NCI-H1105 (cell line): ENCODE measurements at places on chromosomes 5 and 9.

DNA sequence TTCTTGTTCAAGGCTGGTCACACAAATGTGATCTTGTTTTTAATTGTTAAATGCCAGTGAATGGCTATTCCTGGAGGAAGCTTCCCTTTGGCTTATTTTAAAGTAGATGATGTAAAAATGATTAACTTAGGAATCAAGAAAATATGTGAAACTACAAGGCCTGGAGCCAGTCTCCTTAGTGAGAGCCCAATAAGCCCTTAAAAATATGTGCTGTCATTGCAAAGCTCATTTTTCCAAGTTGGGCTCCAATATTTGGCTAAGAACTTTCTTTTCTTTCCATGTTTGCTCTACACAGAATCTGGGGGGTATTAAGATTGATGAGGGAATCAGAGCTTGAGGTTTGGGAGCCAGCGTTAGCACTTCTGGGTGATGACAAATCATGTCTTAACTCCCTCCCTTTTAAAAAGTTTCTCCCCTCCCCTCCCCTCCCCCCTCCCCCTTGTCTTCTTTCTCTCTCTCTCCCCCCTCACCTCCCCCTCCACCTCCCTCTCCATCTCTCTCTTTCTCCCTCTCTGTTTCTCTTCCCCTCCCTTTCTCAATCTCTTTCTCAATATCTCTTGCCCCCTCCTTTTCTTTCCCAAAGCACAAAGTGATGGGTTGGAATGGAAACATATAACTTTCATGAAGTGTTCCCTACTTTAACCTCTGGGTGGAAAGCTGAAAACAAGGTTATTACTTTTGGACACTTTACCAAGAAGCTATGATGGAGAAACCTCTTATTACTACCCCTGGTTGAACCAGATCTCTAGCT is 86.0 kb downstream of the FBXL7 start:
- DNase-seq, result no peak

GRCh38 chr9:14179449-14179848 is 134.5 kb downstream of the NFIB start:
- DNase-seq, result peak; percentile 66

GRCh38 chr9:10000669-10001068 is 612.1 kb downstream of the PTPRD start:
- DNase-seq, result no peak

DNA sequence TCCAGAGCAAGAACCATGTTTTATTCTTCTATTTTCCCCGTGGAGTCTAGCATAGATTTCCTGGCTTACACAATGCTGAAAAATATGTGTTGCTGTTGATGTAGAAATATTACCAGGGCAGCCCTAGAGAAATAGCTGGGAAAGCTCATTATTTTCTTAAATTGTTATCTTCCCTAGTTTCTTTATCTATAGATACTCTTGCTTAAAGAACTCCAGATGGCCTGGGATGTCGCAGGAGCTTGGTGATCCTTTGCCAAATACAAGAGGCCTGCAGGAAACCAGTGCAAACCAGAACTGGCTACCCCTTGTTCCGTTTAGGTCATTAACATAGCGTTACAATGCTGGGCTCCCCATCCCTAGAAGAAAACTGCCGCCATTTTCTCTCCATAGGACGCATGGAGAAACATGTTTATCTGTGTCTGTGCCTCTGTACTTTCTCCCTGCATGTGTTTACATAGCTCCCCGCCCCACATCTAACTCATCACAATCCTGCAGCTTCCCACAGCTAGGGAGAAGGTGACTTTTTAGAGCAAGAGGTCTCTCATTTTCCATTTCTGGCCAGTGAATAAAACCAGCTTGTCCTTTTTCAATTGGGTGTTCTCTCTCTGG is 6.4 kb downstream of the PRLR start:
- DNase-seq, result no peak

- DNase-seq, result no peak
Measured at GRCh38 chr5:22911019-22911418, 57.9 kb upstream of the CDH12 start.

- DNase-seq, result no peak
Measured at GRCh38 chr5:41817625-41818301, 52.5 kb downstream of the OXCT1 start.

DNA sequence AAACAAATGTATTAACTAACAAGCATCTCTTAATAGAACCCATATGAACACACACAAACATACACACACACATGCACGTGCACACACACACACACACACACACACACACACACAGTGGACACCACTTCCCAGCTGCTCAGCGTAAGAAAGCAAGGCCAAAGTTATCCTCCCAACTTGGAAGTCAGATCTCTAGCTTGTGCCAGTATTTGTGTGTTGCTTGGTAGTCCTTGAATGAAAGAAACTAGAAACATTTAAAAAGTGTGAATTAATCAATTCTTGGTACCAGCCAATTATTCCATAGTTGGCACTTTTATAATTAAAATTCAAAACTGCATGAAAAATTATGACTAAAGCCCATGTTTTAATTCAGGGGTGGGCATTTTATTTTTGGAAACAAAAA is 178.1 kb downstream of the TMEM161B start:
- no peak for DNase-seq

DNA sequence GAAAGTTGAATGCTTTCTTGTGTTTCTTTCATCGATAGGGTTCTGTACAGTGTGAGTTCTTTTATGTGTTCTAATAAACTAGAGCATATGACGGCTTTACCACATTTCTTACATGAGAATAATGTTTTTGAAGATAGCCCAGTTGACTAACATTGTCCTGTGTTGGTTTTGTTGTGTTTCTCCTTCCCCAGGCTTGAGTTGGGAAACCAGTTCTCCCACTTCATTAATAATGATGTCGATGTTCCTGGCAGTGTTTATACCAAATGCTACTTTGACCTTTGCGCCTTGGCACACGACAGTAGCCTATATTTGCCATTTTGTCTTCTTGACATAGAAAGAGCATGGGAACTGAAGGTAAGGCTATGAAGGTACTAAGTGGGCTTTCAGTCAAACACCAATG is 14.4 kb upstream of the ZNF782 start:
- no peak for DNase-seq

GRCh38 chr5:64229163-64229774 is 63.6 kb downstream of the RNF180 start:
- peak; percentile 19 for DNase-seq

DNA sequence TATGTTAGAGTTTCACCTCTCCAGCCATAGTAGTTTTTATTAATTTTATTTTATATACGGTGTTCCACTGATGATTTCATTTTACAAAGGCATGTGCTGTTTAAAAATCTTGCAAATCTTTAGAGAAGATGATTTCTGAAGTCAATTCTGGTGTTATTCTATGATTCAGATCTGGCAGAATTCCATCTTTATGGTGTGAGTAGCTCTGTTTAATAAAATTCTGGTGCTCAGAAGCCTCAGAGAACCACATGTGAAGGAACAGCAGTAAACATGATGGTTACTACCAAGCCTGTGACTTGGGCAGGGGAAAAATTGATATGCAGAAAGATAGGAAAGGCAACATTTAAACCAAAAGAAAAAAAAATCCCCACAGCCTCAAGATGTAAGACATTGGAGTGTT is 299.7 kb downstream of the NPR3 start:
- DNase-seq, result no peak

DNA sequence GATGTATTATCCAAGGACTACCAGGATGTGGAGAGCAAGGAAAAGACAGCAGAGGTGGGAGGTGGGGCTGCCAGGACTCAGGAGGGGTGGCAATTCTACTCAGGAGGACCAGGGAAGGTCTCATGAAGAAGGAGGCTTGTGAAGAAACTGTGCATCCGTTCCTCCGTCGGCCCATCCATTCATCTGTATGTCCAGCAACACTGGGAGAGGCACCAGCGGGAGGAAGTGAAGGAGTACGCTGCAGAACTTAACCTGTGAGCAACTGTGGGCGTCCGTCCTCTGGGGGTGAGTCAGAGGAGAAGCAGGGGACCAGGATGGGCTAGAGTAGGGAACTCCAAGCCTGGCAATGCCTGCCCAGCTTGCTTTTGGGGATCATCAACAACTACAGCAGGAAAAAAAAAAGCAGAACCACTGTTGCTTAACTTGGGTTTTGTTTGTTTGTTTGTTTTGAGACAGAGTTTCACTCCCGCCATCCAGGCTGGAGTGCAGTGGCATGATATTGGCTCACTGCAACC is 47.3 kb upstream of the NEURL1B start:
- DNase-seq, result no peak

- DNase-seq, result peak; percentile 9
Measured at GRCh38 chr5:112210430-112211005, 208.6 kb downstream of the EPB41L4A start.

GRCh38 chr9:129131300-129132145 is 20.3 kb downstream of the PTPA start:
- DNase-seq, result peak; percentile 55

GRCh38 chr5:6432206-6432605 is 16.5 kb upstream of the UBE2QL1 start:
- no peak for DNase-seq

DNA sequence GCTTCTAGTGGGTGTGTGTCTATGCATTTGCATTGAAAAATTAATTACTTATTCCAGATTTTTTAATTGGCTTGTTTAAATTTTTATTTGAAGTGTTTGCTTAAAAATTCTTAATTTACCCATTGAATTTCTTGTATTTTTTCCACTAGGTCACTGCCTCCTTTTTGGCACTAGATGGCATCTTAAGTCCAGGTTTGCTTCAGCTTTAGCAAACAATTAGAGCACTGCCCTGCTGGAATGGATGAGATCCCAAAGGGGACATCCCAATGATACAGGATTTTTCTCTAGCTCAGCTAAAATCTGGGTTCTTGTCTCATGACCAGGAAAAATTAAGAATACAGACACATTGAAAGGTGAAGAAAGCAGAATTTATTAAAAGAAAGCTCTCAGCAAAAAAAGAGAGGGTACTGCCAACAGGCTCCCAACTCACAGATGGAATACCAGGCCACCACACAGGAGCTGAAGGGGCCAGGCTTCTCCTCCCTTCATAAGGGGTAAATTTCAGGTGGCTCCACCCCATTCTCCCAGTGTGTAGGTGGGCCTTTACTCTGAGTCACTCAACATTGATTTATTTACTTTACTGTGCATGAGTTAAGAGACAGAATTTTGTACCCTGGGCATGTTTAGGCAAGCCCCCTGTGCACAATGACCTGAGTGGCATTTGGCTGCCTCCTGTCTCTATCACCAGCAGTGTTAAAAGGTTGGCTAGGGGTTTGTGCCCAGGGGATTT is 532.4 kb downstream of the ANXA1 start:
- peak; percentile 36 for DNase-seq

GRCh38 chr5:122815218-122815767 is 30.1 kb upstream of the SNX24 start:
- DNase-seq, result no peak

GRCh38 chr5:18091142-18091541 is 456.9 kb downstream of the TAF11L14 start:
- DNase-seq, result no peak

DNA sequence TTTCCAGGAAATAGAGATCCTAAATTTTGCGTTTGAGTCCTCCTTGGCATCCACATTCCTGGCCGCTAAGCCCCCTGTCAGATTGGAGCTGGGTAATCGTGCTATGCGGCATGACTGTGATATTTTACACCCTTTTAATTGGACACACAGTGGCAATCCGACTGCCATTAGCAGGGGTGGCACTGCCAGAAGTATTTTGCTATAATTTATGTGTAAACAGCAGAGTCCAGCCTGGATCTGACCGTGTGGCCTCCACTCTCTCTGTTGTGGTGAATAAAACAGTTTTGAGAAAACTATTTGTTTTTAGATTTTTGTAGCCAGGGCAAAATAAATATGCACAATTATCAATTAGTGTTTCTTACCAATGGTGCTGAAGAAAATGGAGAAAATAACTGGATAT is 281.0 kb upstream of the IRX2 start:
- DNase-seq, result no peak

DNA sequence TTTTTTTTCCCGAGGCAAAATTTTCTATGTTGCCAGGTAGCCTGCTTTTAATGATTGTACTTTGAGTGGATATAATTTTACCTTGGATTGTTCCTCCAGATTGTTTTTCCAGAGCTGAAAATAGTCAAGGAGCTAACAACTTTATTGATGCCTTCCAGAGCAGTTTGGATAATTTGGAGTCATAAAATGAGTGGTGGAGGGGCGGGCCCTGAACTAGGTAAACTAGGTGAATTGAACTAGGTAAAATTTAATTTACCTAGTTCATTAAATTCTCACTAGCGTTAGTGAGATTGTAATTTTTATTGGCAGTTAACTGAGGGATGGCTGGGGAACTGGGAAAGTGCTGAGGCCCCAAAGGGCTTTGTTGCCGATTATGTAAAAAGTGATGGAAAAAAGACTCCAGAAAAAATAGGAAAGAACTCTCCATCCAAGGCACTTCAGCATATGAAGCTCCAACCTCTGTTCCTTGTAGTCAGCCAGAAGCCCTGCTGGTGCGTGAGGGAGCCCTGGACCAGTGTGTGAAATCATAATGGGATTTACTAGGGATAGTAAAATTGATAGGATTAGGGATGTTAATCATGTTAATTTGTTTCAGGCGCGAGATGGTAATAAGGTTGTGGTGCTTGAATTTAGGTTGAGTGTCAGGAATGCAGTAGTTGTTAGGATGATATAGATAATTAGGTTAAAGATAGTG is 1.7 kb downstream of the DNAJC25 start:
- DNase-seq, result no peak

DNA sequence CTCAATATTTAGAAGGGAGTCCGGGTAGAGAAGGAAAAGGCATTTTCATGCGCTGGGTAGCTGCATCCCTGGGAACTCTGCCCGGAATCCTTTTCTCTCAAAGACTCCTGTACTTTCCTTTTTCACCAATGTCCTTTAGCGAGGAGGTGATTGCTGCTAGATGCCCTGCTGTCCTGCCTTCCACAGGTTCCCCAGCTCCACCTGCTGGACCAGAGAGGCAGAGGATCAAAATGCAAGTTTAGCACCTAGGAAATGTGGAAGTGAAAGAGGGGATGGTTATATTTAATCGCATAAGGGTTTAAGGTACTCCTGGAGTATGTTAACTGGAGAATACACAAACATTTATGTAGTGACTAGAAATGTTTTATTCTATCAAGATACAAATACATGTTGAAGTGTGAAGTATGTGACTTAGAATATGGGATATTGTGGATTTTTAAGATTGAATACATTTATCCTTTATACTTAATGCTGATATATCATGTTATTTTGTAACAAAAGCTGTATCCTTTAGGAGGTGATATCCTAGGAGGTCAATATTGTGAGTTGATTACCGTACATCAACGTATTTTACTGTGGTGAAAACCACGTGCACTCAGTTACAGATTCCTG is 145.7 kb downstream of the ARHGAP26 start:
- no peak for DNase-seq

- DNase-seq, result no peak
Measured at GRCh38 chr5:6831678-6832671, 118.7 kb downstream of the TENT4A start.

DNA sequence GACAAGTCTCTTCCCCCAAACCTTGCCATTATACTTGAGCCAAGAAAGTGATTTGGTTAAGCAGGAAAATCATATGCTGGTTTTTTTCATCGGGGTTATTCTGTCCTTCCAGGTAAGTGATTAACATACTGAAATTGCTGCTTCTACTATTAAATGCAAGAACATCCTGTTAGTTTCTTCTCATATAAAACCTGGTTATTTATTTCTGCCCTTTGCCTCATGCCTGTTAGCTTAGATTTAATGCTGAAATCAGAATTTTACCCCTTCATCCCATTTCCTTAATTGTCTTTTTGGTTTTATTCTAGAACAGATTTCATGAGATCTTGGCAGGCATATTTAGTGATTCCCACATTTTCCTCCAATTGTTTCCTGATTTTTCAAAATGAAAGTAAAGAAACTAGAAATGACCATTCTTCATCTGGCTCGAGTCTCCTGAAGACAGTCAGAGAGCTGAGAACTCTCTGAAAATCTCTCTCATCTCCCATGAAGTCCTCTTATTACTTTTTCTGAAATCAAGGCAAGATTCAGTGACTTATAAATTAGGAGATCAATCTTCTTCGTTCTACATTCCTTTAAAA is 132.9 kb downstream of the NFIB start:
- no peak for DNase-seq

- no peak for DNase-seq
Measured at GRCh38 chr5:58048185-58048925, 411.5 kb downstream of the PLK2 start.
